ENCODE measurements at places on chromosomes 1 and 21. TPM values are rescaled to one million over a fixed set of nuclear protein-coding genes. Genes with fewer than 3 reads are reported as not detected.

The TRIM67 gene
- not detected for total RNA-seq

- no peaks in the 10 kb centered on the region for H3K27me3 ChIP-seq
- H3K36me3 ChIP-seq = no peaks in the 10 kb centered on the region
- no peak overlapping the region for H3K27ac ChIP-seq
- no peak for DNase-seq
These were observed 21.7 kb upstream of the PIGC start for GRCh38 chr1:172465617-172466016.

The TSACC gene
- not detected for total RNA-seq

The DNAJC6 gene
- total RNA-seq = not detected

DNA sequence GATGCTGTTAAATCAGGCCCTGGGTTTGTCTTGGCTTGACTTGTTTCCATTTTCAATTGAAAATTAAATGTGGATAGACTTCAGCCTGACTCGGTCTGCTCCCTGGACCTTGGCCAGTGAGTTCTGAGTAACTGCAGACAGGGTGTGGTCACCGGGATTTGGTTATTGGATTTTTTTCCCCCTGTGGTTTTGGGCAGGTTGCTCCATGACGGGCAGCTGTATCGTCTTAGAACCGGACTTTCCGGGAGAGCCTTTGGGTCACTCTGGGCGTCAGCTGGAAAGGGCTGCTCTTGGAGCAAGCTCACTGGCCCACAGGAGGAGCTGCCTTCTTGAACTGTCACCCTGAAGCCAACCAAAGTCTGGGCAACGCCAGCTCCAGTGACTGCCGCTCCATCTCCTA is 75.0 kb downstream of the CLIC6 start:
- H3K27ac ChIP-seq = no peak overlapping the region
- no peaks in the 10 kb centered on the region for H3K27me3 ChIP-seq
- peaks cover 12% of the 10 kb centered on the region for H3K4me1 ChIP-seq

Measured in gastrocnemius medialis (tissue), 4 donors.